ENCODE measurements at places on chromosomes 4 and X.

DNA sequence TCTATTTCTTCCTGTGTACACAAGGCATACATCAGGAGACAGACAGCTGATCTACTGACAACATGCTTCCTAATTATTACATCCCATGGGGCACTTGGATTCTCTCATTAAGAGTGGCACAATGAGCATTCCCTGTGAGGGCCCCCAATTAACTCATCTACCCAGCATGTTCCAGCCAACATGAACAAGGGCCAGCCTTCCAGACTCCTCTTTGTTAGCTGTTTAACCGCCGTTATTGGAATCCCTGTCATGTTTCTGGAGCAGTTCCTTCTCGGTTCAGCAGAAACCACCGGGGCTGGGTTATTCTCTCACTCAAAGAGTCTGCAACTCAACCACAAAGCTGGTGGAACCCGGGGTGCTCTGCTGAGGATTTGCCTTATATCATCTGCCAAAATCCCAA lies 9.9 kb upstream of the GPM6B start:
- no peak for DNase-seq

DNA sequence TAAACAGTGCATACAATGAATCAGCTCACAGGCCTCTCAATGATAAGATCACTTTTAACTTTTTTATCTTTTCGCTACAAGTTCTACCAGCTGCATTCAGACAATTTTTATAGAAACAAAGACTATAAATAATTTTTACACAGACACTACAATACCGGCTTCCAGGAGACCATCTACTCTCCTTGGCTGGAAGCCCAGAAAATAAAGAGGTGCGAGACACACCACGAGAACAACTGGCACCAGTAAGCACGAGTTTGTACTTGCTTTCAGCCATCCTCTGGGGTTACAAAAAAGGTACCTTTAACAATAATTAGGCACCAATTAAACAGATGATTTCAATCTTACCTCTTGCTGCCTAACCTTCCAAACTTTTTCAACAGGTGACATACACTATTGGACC lies 11.2 kb upstream of the PRDX4 start:
- DNase-seq: no peak

DNA sequence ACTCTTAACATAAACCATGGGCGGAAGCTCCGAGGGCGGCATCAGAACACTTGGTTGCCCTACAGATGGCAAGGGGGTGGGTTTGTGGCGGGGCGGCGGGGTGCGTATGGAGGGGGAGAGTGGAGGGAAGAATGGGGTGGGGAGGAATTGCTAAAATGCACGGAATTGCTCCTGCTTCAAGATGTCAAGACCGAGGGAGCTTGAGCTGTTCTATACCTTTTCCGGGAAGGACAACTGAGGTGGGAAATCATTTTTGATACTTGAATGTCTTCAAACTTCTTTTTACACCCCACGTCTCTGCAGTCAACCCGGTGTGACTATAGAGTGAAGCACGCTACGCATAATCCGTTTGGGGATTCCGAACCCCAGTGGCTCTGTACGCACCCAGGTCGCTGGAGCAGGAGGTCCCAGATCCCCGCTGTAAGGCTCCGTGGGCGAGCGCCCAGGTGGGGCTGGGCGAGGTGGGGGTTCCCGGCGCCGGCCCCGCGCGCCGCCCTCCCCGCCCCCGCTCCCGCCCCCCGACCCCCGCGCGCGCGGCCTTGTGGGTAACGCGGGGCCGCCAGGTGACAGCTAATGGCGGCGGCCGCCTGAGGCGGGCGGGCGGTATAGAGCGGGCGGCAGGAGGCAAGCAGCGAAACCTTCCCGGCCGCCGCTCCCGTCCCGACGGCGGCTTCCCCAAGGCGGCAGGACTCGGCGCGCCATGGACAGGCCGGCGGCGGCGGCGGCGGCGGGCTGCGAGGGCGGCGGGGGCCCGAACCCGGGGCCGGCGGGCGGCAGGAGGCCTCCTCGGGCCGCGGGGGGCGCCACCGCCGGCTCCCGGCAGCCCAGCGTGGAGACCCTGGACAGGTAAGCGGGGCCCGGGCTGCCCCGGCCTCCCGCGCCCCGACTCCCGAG lies at the start of gene MTMR1:
TSS of gene MTMR1 (plus strand) at position 566 of the 894 bp plus-strand sequence. CDS start at position 701, 135 bp downstream.
- no peak for DNase-seq

GRCh38 chrX:115499112-115499805 lies 61.7 kb upstream of the PLS3 start:
- no peak for DNase-seq

GRCh38 chrX:34918091-34918736 lies 24.4 kb upstream of the FAM47B start:
- peak; percentile 60 for DNase-seq

DNA sequence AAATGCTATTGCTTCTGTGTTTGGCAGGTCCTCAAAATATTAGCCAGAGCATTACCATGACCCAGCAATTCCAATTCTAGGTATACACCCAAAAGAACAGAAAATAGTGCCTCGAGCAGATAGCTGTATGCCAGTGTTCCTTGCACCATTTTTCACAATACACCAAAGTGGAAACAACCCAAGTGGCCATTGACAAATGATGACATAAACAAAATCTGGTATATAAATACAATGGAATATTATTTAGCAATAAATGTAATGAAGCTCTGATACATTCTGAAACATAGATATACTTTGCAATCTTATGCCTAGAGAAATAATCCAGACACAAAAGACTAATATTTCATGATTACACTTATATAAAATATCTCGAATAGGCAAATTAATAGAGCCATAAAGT lies 451.8 kb upstream of the PCDH7 start:
- DNase-seq: no peak

DNA sequence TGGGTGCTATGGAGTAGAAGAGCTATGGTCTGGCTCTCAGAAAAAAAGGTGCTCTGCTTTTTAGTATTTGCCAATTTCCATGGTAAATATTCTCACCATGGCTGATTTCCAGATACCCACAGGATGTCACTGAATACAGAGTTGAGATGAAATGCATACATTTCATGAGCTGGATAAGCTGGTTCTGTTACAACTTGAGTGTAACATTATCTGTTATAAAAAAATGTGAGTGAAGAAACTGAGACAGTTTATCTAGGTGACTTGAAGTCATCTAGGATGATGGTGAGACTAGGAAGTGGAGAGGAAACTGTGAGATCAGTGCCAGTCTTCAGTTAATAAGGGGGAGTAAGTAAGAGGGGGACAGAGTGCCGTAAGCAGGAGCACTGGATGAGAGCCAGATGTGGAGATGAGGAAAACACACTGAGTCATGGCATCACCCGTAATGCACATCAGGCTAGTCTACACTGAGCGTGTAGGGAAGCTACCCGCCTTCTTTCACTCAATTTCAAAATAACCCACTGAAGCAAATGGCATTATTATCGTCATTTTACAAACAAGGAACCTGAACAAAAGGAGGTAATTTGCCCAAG lies 5.0 kb downstream of the HPSE start:
- DNase-seq: peak; percentile 11

GRCh38 chr4:175951794-175952193 lies 113.8 kb upstream of the WDR17 start:
- no peak for DNase-seq

GRCh38 chr4:89308161-89308500 lies 531 bp upstream of the GPRIN3 start:
- DNase-seq: no peak

DNA sequence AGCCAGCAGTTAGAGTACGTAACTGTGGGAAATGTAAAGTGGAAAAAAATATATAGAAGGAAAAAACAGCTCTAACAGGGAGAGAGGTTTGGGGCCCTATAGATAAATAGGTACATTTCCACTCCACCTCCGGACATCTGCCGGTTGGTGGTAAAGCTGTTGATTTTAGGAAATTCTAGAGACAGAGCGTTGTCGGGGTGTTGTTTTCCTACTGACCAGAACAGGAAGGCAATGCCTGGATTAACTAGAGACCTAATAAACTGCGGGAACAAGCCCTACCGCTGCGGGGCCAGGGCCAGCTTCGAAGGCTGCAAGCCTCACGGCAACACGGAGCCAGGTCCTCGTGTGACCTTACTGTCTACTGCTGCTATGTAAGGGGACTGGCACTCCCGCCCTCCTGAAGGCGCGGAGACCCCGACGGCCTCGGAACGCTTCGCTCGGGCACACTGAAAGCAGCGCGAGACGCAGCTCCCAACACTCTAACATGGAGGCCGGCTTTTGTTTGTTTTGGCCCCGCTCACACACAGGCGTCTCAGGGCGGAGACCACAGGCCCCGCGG lies 702 bp upstream of the CDKN2AIP start:
- peak; percentile 51 for DNase-seq

GRCh38 chrX:68822641-68823410 lies 6.0 kb upstream of the EFNB1 start:
- DNase-seq: peak; percentile 28

- DNase-seq: no peak
Observed at GRCh38 chr4:184873054-184873453, 47.3 kb upstream of the ACSL1 start.

DNA sequence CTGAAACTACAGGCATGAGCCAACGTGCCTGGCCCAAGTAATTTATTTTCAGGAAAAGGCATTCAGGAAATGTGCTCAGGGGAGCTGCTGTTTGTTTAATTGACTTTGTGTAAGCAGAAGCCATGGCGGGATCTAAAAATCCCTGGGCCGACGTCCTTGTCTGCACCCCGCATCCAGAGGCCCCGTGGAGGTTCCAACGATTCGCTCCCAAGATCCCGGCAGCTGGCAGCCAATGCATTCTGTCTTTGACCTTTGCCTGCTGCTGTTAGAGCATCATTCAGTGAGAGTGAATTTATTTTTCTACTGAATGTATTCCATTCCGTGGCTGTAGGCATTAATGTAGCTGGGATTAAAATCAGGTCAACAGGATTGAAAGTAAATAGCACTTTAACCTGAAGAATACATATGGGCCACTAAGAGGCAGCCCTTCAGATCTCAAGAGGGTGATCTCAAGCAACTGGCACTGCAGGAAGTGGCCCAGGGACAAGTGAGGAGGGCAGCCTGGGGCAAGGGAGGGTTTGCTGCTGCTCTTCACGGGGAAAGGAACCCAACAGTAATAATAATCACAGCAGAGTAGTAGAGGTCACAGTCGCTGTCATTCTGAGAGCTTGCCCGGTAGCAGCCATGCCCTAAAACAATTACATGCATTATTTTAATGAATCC lies 75.2 kb downstream of the PSAPL1 start:
- DNase-seq: no peak

GRCh38 chrX:93649381-93649780 lies 24.0 kb downstream of the NAP1L3 start:
- no peak for DNase-seq

- peak; percentile 41 for DNase-seq
Observed at GRCh38 chr4:80307183-80307735, 28.3 kb upstream of the CFAP299 start.

DNA sequence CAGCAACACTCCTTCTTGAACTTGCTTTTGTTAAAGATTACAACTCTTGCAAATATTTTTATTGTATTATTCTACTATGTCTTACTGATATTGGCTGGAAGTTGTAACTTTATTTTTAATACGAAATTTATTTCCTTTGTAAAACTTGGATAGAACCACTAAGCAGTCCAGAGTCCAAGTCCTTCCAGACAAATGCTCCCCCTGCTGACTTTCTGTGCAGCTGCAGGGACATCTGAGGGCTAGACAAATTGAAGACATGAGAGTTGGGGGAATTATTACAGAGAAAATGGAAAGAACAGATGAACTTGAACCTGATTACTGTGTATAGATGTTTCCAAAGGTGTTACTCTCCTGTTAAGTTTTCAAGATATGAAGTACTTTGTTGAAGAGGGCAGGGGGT lies 238.8 kb downstream of the GRIA3 start:
- peak; percentile 19 for DNase-seq
